ENCODE measurements at places on chromosomes 7 and 10.

- DNase-seq: no peak
These were observed 17.5 kb downstream of the COX15 start for GRCh38 chr10:99714446-99714845.

- no peak for DNase-seq
These were observed 97.8 kb downstream of the ABCC2 start for GRCh38 chr10:99880080-99880835.

- DNase-seq: peak; percentile 64
These were observed 100.2 kb downstream of the GPR85 start for GRCh38 chr7:112986256-112987031.

DNA sequence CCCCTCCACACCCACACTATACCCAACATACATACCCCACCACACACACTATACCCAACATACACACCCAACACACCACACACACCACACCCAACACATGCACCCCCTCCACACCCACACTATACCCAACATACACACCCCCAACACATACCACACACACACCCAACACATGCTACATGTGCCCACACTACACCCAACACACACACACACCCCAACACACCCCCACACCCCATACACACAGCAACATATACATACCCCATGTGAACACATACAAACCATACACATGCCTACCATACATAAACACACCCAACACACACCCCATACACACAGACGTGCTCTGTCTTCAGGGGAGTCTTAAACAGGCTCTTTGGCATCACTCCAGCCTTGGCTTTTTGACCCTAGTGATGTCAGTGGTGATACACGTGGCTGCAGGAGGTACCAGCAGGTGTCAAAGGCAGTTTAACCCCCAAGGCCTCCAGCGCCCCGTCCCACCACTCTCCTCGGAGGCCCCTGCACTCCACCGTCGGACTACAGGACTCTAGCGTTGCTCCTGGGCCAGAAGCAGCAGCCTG, 73.4 kb downstream of the HIPK2 start:
- DNase-seq: no peak
